ENCODE measurements at places on chromosomes 12 and 14. TPM values are rescaled to one million over a fixed set of nuclear protein-coding genes. Genes with fewer than 3 reads are reported as not detected.

The ANO4 gene
- 1.1 TPM for polyA plus RNA-seq

The SCNN1A gene
- polyA plus RNA-seq: 156 TPM

The SDR9C7 gene
- not detected for polyA plus RNA-seq

The CIT gene
- 29.1 TPM for polyA plus RNA-seq

The RAPGEF3 gene
- polyA plus RNA-seq: 5.2 TPM

The PARPBP gene
- 5.3 TPM for polyA plus RNA-seq
